Muscle of back (tissue), 13 donors: ENCODE measurements at places on chromosomes 11 and 22. TPM values are rescaled to one million over a fixed set of nuclear protein-coding genes. Genes with fewer than 3 reads are reported as not detected.

MYOD1 gene
- polyA plus RNA-seq: 41.3 TPM

SPA17 gene
- 3.0 TPM for polyA plus RNA-seq

DNA sequence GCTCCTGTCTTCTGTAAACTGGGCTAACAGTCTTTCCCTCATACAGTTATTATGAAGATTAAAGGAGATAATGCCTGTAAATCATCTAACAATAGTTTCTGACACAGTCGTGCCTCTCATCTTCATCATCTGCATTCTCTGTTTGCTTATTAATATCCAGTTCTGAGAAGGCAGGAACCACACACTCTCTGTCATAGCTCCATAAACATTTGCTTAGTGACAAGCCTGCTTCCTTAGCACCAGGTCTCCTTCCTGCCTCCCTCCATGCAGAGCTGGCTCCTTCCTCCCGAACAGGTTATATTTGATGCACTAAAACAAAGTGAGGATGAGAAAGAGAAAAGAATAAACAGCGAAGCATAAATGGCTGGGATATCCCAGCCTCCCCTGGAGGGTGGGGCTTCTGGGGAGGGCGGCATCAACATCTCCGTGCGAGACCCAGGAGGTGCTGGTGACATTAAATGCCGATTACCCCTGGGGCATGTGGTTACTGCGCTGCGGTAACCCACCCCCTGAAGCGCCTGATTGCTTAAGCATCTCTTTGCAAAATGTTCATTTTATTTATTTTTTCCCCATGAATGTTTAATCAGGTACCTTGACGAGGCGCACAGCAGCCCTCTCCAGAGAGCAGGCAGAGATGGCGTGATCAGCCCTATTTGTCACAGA is 404.9 kb downstream of the NXPE2 start:
- DNase-seq: no peak

- no peak for DNase-seq
Observed at GRCh38 chr11:16225623-16226022, 130.7 kb downstream of the SOX6 start.

EIF3L gene
- polyA plus RNA-seq: 1,345 TPM

- peak; percentile 69 for DNase-seq
Observed at GRCh38 chr11:13008625-13009475, at the start of gene RASSF10. TSS of gene RASSF10 (plus strand) at chr11:13009316. CDS start at chr11:13009577, 261 bp downstream.

MMP12 gene
- polyA plus RNA-seq: not detected
